ENCODE measurements at places on chromosomes 11 and 22.

GRCh38 chr11:32809313-32809712 lies 14.9 kb upstream of the CCDC73 start:
- DNase-seq: peak; percentile 80

DNA sequence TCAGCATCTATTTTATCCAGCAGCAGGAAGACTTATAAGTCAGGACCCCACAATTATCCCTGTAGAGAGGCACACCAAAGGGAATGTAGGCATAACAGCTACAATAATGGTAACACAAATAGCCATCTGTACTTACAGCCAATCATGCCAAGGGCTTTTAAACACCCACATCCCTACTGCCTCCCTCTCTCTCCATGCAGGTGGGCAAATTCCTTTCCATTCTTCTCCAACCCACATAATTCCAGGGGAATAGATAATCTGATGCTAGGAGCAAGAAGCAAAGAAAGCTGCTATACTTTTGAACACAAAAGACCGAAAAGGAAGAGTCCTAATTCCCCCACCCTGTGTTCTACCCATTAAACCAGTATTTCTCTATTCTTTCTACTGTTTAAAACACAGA lies 46.7 kb downstream of the RBFOX2 start:
- DNase-seq: no peak

- DNase-seq: peak; percentile 83
Measured at GRCh38 chr22:17119481-17120202, 1.5 kb downstream of the TMEM121B start.

GRCh38 chr11:61587541-61587941 lies 6.7 kb upstream of the SYT7 start:
- peak; percentile 78 for DNase-seq

DNA sequence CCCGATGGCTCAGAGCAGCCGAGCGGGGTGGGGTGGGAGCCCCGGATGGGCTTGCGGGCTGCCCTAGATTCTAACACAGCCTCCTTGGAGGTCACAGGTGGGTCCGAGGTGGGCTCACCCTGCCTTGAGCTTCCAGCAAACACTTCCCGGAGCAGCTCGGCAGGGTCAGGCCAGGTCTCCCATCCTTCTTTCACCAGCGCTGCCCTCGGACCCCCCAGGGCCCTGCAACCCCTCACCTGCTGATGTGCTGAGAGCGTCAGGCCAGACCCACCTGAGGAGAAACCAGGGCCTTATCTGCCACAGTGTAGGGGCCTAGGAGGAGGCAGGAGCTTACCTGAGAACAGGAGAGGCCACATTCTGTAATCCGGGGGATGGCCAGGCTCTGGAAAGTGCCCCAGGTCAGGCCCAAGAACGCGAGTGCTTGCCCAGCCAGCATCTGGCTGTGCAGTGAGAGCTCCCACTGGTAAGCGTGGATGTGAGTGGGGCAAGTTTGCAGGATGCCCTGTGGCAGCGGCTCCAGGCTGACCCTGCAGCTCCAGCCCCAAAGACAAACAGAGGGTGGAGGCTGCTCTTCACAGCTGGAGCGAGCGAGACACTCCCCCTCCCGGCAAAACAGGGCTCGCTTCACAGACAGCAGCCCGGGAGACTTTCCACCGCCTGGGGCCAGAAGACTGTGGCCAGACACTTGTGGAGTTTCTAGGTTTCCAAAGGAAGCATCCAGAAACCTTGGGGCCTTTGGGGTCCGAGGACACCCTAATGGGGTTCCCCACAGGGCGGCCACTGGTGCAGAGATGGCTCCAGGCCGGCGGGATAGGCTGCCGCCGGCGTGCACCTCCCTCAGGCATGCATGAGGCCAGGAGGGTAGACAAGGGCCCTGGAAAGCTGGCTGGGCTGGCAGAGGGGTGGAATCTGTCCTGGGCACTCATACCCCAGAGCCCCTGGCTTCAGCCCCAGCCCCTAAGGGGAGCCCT lies at the start of gene IL17REL:
TSS of gene IL17REL (minus strand) at position 555 of the 971 bp plus-strand sequence. CDS start at position 436, 119 bp downstream.
- DNase-seq: no peak

- DNase-seq: no peak
Measured at GRCh38 chr11:120521176-120521575, 9.6 kb downstream of the GRIK4 start.

DNA sequence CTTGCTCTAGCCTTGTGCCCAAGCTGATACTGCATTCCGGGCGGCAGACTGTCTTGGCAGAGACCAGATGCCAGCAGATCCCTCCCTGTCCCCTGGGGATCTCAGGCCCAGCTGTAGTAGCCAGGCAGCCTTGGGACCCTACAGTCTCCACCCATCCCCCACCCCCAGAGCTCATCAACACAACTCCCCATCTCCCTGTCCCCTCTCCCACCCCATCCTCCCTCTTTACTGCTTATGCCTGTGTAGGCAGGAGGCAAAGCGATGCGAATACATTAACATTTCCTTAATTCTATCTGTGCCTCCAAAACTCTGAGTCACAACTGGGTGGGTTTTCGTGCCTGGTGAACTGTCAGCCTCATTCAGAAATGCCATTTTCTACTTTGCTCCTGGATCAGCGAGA lies 547.6 kb downstream of the BUD13 start:
- no peak for DNase-seq

DNA sequence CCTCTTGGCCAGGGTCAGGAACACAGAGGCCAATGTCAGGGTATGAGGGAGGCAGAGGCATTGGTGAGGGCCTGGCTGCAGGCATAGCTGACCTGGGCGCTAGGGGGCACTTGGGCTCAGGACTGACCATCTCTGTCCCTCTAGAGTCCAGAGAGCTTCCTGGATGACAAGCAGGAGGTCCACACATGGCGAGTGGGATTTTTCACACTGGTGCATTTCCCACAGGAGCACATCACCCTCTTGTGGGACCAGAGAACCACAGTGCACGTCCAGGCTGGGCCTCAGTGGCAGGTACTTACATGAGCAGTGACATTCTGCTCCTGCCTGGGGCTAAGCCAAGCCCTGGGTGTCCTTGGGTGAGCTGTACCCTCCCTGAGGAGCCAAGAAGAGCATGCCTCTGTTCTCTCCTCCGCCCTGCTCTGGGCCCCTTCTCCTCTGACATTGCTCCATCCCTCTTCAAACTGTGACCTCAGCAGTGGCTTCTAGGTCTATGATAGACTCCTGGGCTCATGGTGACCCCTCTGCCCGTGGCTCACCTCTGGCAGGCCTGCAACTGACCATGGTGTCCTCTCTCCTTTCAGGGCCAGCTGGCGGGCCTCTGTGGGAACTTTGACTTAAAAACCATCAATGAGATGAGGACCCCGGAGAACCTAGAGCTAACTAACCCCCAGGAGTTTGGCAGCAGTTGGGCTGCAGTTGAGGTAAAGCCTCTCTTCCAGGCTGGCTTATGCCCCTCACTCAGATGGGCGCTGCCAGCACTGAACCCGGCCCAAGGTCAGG lies 46.6 kb downstream of the OTOG start:
- DNase-seq: peak; percentile 8

- no peak for DNase-seq
Measured at GRCh38 chr11:102071497-102072472, 24.5 kb downstream of the CFAP300 start.

DNA sequence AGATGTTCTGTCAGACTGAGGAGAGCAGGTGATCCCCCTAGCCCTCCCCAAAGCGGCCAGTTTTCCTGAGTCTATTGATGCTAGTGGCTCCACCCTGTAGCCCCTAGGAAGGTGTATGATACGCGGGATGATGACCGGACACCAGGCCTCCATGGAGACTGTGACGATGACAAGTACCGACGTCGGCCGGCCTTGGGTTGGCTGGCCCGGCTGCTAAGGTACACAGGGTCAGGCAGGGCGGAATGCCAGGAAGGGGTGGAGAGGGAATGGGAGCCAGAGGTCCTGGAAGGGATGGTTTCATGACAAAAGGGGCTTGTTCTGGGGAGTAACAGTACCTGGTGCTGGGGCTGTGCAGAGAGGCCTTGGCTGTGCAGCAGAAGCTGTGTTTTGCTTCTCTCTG lies 3.2 kb downstream of the ZFPL1 start:
- DNase-seq: no peak

GRCh38 chr11:45209891-45210699 lies 63.7 kb downstream of the PRDM11 start:
- peak; percentile 72 for DNase-seq

DNA sequence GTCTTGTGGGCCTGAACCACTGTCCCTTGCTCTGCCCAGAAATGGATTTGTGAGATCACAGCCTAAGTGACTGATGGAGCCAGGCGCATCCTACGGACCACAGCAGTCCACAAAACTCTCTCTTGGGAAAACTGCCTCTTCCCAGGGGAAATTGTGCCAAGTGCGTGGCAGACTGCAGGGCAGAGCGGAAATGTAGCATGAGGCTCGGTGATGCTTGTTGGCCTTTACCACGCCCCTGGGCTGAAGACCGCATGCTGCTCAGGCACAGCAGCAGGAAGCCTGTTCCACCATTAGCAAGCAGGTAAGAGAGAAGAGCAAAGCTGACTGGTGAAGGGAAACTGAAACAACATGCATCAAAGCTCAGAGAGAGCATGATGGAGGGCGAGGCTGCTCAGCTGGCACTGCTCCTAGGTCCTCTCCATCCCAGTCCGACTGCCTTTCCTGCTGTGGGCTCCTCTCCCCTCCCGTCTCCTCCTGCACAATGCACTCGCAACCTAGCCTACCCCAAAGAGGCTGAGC lies 26.5 kb upstream of the SCARF2 start:
- no peak for DNase-seq

- DNase-seq: no peak
Measured at GRCh38 chr22:29830585-29830984, 7.5 kb downstream of the ASCC2 start.

GRCh38 chr22:28798810-28799605 lies 1.4 kb downstream of the XBP1 start:
- no peak for DNase-seq

DNA sequence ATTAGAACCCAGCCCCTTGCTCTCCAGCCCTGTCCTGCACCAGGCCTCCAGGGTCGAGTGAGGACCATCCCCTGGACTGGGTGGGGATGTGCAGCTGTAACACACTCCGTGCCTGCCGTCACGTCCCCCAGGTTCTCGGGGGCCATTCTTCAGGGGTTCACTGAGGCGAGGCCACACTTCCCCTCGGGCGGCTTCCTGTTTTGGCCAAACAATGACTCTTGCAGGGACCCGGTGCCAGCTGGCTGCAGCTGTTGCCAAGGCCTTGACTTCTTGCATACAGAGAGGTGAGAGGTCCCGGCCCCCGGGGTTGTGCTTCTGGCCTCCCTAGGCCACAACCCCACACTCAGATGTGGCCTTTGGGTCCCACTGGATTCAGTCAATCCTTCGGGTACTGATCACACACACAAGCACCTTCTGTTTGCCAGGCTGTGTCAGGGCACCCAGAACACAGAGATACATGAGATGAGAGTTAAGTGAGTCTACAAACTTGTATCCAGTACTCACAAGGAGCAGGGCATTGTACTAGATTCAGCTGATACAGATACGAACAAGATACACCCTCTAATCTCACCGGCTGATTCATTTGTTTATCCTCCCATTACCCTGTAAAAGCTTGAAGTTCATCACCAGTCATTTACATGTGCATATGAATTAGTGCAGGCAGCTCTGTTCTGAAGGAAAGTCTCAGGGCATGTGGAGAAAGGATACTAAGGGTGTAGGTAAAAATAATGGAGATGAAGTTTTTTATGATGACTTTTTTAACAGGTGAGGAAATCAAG lies 32.9 kb downstream of the LRRC32 start:
- no peak for DNase-seq

DNA sequence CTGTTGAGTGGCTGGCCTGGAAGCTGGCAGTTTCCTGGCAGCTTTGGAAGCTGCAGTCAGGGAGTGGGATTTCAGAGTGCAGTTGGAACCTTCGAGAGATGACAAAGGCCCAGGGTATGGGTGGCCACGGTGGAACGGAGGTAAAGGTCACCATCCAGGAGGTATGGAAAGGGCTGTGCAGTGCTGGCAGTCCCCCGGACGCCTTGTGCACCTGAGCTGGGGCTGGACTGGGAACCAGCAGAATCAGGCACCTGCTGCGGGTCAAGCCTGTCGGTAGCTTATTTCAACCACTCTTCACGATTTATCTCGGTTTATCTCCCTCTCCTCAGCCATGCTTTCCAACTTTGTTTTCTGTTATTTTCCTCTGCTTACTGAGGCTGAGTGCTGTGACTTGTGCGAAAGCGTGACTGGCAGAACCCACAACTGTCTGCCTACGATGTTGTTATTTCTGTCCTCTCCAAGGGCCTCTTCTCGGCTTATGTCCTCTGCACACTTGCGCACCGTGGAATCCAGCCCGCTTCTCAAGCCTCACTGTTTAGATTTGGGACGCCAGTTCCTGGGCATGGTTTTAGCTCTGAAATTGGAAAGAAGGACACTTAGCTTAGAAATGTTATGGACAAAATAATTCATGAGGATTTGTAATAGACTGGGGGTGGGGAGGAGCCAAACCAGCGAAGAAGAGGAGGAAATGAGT lies 24.0 kb upstream of the ATXN10 start:
- no peak for DNase-seq

DNA sequence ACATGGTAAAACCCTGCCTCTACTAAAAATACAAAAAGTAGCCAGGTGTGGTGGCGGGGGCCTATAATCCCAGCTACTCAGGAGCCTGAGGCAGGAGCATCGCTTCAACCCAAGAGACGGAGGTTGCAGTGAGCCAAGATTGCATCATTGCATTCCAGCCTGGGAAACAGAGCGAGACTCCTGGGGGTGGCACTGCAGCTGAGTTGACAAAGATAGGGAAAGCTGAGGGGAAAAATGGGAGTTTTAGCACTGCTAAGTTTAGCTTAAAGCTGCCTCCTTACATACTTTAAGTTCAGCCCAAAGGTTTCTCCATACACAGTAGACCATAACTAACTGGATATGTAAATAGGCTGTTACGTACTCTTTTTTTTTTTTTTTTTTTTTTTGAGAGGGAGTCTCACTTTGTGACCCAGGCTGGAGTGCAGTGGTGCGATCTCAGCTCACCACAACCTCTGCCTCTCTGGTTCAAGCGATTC lies 9.0 kb upstream of the USP28 start:
- peak; percentile 59 for DNase-seq

DNA sequence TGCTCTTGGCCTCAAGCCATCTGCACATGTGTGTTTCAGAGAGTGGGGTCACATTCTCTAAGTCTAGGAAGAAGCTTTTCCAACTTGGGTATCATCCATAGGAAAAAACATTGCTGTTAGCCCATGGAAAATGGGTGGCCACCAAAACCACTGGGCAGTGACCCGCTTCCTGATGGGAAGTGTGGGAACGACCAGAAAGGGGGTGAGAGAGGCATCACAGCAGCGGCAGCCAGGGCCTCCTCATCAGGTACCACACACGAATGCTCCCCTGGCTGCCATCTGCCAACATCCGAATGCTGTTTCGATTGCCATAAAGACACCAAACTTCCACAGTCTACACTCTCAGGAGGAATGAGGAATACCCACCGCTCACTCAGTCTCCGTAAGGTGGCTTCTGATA lies 40.3 kb downstream of the CHKA start:
- DNase-seq: no peak
